ENCODE measurements at places on chromosomes 3 and 15. TPM values are rescaled to one million over a fixed set of nuclear protein-coding genes. Genes with fewer than 3 reads are reported as not detected.
A peak's percentile ranks its signal among the peaks of the same experiment; 100 is the strongest.

Gene PTX3
- 45.1 TPM for total RNA-seq

Gene SCAMP5
- total RNA-seq, result 6.7 TPM

Gene PLCH1
- not detected for total RNA-seq

Gene TRH
- not detected for total RNA-seq

Gene NTRK3
- total RNA-seq, result 0.05 TPM

Gene ABHD6
- total RNA-seq, result 6.8 TPM

Gene CLCN2
- total RNA-seq, result 4.3 TPM

Gene SLITRK3
- total RNA-seq, result not detected

Gene TGM5
- total RNA-seq, result not detected

Gene SLC12A1
- total RNA-seq, result not detected

Gene RTP1
- total RNA-seq, result not detected

Gene TMEM212
- not detected for total RNA-seq

DNA sequence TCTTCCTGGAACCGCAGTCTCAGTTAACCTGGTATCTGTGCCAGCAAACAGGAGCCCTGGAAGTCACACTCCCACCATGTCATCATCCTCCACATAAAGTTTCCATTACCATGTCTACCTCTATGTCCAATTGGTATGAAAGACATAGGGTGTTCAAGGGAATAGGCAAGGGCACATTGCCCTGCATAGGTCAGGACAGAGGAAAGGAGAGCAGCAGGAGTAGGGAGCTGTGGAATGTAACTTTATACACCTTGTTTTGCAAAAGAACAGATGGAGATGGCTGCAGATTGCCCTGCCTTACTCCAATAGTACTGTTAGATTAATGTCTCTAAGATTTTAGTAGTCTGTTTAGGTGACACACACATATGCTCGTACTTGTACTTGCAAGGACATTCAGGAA, 1056.4 kb downstream of the NTRK3 start:
- H3K4me1 ChIP-seq, result no peaks in the 10 kb centered on the region
- no peak overlapping the region for H3K27ac ChIP-seq
- no peak for DNase-seq

GRCh38 chr3:18080198-18080689, 337.8 kb upstream of the TBC1D5 start:
- H3K27me3 ChIP-seq, result peaks cover 4% of the 10 kb centered on the region
- H3K36me3 ChIP-seq, result no peaks in the 10 kb centered on the region
- peak; percentile 24 for DNase-seq
- peak overlapping the region; percentile 32 for H3K27ac ChIP-seq

- DNase-seq, result no peak
- no peak overlapping the region for H3K4me3 ChIP-seq
- no peaks in the 10 kb centered on the region for H3K36me3 ChIP-seq
Measured at GRCh38 chr15:34613301-34613700, 29.9 kb upstream of the GOLGA8B start.

DNA sequence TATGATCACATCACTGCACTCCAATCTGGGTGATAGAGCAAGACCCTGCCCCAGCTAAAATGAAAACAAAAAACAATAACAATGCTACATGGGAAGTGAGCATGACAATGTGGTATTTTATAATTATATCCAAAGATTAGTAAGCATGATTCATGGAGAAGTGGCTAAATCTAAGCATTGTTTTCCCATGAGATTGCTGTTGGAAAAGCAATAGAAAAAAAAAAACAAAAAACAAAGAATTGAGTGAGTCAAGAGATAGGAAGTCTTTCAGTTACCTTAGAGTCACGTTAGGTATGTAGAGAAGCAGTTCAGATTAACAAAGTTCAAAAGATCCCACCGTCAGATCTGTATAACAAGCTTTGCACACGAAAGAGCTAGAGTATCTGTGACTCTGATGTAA, 210.3 kb upstream of the CNTN6 start:
- H3K36me3 ChIP-seq, result no peaks in the 10 kb centered on the region
- H3K27me3 ChIP-seq, result no peaks in the 10 kb centered on the region
- no peak overlapping the region for H3K4me3 ChIP-seq
- no peaks in the 10 kb centered on the region for H3K4me1 ChIP-seq
- H3K27ac ChIP-seq, result no peak overlapping the region
- DNase-seq, result no peak

DNA sequence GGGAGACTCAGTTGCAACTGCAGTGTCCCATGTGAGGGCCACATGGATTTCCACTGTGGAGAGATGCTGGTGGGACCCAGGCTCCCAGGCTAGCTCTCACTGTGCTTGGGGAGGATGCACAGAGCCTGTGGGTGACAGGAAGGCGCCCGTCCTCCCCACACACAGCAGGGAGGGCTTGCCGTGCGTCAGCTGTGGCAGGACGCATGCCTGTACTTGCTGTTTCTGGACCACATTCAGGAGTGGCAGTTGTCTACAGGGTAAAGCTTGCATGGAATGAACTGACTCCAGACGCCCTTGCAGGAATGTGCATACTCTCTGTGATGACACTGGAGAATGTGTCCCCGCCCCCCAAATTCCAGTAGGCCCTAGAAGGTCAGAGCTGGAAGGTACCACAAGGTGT, 63.8 kb upstream of the SNRPA1 start:
- H3K4me3 ChIP-seq, result no peak overlapping the region
- no peak overlapping the region for H3K27ac ChIP-seq
- peaks cover 14% of the 10 kb centered on the region for H3K4me1 ChIP-seq
- peak; percentile 2 for DNase-seq

DNA sequence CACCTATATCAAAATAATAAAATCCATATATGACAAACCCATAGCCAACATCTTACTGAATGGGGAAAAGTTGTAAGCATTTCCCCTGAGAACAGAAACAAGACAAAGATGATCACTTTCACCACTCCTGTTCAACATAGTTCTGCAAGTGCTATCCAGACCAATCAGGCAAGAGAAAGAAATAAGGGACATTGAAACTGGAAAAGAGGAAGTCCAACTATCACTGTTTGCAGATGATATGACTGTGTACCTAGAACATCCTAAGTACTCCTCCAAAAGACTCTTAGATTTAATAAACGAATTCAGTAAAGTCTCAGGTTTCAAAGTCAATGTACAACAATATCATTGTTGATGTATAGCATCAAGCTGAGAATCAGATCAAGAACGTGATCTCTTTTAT, 35.6 kb upstream of the FGF7 start:
- H3K36me3 ChIP-seq, result no peaks in the 10 kb centered on the region
- H3K27ac ChIP-seq, result no peak overlapping the region
- no peak overlapping the region for H3K4me3 ChIP-seq
- peaks cover 18% of the 10 kb centered on the region for H3K4me1 ChIP-seq
- H3K27me3 ChIP-seq, result no peaks in the 10 kb centered on the region

DNA sequence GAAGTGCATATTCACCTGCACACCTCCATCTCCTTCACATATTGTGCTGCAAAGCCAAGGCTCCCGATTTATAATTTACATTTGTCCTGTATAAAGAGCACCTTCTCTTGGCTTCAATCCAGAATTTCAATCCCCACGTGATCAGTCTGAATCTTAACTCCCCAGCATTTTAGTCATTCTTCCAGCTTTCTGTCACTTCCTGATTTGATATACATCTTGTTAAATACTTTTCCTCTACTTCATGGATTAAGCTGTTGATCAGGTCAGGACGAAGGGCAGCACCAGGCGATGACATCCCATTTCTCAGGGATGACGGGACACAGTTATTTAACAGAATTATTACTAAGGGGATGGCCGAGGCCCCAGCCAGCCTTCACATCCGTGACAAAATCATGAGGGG, 212.5 kb downstream of the EPHB1 start:
- no peaks in the 10 kb centered on the region for H3K36me3 ChIP-seq
- DNase-seq, result peak; percentile 71
- peak overlapping the region; percentile 29 for H3K4me3 ChIP-seq
- H3K4me1 ChIP-seq, result peaks cover 22% of the 10 kb centered on the region
- H3K27ac ChIP-seq, result peak overlapping the region; percentile 65

DNA sequence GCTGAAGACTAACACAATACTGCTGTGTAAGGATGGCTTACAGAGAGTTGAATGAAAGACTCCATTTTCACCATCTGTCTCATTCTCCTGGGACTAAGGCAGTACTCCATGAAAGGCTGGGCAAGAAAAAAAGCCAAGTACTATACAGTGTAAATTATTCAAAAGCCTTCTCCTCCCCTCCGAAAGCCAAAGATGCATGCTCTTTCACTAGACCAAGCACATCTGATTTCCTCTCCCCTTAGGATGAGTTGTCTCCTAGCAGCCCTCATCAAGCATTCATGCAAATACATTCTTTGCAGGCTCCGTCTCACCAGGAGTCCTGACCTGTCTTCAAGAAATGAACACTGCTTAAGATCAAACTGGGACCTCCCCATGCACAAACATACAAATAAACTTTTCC, 133.5 kb upstream of the THBS1 start:
- H3K4me1 ChIP-seq, result peaks cover 19% of the 10 kb centered on the region
- H3K27me3 ChIP-seq, result no peaks in the 10 kb centered on the region
- DNase-seq, result no peak

- H3K27me3 ChIP-seq, result no peaks in the 10 kb centered on the region
- no peak overlapping the region for H3K27ac ChIP-seq
- peaks cover 52% of the 10 kb centered on the region for H3K36me3 ChIP-seq
- peak; percentile 3 for DNase-seq
Measured at GRCh38 chr15:51004103-51004551, 90.6 kb downstream of the TNFAIP8L3 start.

- peaks cover 12% of the 10 kb centered on the region for H3K27me3 ChIP-seq
- DNase-seq, result no peak
- H3K4me3 ChIP-seq, result no peak overlapping the region
- H3K27ac ChIP-seq, result no peak overlapping the region
- no peaks in the 10 kb centered on the region for H3K36me3 ChIP-seq
Measured at GRCh38 chr3:72517921-72518424, 330.3 kb downstream of the SHQ1 start.

DNA sequence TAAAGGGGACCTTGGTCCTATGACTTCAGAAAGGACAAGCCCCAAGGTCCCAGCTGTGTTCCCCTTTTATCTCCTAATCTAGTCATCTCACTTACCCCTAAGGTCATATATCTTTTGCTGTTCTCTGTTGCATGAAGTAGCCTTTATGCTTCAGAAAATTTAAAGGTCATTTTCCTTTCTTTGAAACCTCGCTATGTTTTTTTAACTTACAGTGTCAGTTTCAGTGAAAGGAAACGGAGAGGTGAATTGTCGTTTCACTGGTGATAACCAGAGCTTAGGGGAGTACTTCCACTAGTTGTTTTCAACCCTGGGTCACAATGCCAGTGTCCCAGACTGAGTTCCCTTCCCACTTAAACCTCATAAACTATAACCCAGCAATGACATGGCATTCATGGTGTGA, 357.4 kb downstream of the GAP43 start:
- H3K4me1 ChIP-seq, result peaks cover 5% of the 10 kb centered on the region
- no peaks in the 10 kb centered on the region for H3K36me3 ChIP-seq
- H3K27me3 ChIP-seq, result peaks cover 7% of the 10 kb centered on the region
- no peak for DNase-seq

DNA sequence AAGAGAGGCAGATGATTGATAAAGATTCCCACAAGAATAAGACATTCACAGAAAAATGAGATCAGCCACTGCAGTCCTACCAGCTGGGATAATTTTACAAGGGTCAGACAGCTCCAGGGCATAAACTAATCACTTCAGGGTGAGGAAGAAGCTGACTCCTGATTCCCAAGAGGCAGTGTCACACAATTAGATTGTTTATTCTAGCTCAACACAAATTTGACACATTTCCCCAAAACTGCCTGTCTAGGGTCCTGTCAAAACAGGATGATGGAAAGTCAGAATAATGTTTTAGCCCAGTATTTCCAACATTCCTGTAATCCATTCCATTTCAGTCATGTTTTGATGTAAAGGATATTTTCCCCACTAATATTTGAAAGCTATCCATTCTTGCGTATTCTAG, 110.8 kb downstream of the TNIK start:
- peak; percentile 55 for DNase-seq
- H3K4me1 ChIP-seq, result peaks cover 85% of the 10 kb centered on the region
- H3K36me3 ChIP-seq, result peaks cover 11% of the 10 kb centered on the region
- H3K27me3 ChIP-seq, result no peaks in the 10 kb centered on the region
- no peak overlapping the region for H3K4me3 ChIP-seq

GRCh38 chr3:4417449-4417848, 49.6 kb downstream of the SUMF1 start:
- H3K36me3 ChIP-seq, result no peaks in the 10 kb centered on the region
- peaks cover 39% of the 10 kb centered on the region for H3K4me1 ChIP-seq
- no peaks in the 10 kb centered on the region for H3K27me3 ChIP-seq
- peak overlapping the region; percentile 89 for H3K27ac ChIP-seq
- DNase-seq, result peak; percentile 24

DNA sequence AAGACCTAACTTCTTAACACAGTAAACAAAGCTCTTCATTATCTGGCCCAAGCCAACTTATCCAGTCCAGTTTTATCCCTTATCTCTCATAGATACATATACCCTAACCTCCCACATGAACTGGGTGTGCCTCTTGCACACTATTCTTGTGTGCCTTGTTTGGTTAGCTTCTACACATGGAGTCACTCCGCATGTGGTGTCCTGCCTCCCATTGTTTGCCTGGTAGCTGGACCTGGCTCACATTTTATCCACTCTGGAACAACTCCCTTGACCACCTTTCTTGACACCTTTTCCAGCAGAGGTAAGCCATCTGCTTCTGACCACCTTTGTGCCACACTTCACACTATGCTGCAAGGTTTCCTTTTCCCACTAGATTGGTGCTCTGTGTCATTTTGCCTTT, 15.2 kb downstream of the TIPARP start:
- H3K27ac ChIP-seq, result peak overlapping the region; percentile 84
- no peak for DNase-seq
- H3K4me1 ChIP-seq, result peaks cover 99% of the 10 kb centered on the region
- peak overlapping the region; percentile 81 for H3K4me3 ChIP-seq
- peaks cover 47% of the 10 kb centered on the region for H3K36me3 ChIP-seq

DNA sequence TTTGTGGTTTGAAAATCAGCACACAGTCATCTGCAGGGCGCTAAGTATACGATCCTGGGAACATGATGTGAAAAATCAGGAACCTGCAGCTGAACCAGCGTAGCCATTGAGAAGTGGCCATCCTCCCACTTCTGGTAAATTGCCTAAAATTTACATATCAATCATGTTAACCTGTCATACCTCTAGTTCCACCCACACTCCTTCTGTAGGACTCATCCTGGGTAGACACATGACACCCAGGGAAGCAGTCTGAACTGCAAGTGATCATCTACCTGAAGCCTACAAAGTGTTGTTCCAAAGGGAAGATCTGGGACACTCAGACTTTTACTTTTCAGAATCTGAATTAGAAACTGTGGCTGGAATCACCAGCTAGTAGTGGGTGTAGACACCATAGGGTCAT, 5.5 kb upstream of the PSMD6 start:
- peaks cover 9% of the 10 kb centered on the region for H3K27me3 ChIP-seq
- H3K4me1 ChIP-seq, result peaks cover 29% of the 10 kb centered on the region
- DNase-seq, result no peak
- no peak overlapping the region for H3K27ac ChIP-seq
- H3K36me3 ChIP-seq, result peaks cover 1% of the 10 kb centered on the region

DNA sequence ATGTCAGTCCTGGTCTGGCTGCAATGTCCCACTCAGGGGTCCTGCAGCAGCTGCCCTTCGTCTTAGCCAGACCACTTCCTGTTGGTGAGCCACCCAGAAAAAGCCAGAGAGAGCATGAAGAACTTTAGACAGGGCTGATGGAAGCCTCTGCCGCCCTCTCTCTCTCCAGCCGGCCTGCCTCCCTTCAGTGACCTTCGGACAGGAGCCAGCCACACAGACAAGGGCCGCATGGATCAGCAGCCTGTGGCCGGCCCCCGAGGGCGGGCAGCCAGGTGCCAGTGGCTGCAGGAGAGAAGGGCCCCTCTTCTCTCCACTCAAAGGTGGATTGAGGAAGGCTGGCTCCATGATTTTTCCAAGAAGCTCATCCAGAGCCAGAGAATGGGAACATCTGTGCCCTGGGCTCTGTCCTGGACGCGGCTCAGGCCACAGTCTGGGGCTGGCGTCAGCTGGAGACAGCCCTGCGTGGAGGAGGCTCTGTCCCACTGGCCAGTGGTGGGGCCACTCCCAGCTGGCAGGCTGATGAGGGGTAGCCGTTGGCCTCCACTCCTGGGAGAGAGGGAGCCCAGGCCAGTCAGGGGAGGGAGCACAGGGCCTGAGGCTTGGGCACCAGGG, 42.9 kb downstream of the ISG20 start:
- DNase-seq, result no peak
- H3K4me1 ChIP-seq, result no peaks in the 10 kb centered on the region
- no peak overlapping the region for H3K4me3 ChIP-seq
- H3K27ac ChIP-seq, result no peak overlapping the region
